ENCODE measurements at places on chromosomes 2 and 18.
A peak's percentile ranks its signal among the peaks of the same experiment; 100 is the strongest.

- DNase-seq: no peak
- H3K4me3 ChIP-seq: no peak overlapping the region
- H3K27ac ChIP-seq: no peak overlapping the region
- H3K36me3 ChIP-seq: no peaks in the 10 kb centered on the region
Observed at GRCh38 chr2:12083081-12083581, 336.7 kb downstream of the LPIN1 start.

DNA sequence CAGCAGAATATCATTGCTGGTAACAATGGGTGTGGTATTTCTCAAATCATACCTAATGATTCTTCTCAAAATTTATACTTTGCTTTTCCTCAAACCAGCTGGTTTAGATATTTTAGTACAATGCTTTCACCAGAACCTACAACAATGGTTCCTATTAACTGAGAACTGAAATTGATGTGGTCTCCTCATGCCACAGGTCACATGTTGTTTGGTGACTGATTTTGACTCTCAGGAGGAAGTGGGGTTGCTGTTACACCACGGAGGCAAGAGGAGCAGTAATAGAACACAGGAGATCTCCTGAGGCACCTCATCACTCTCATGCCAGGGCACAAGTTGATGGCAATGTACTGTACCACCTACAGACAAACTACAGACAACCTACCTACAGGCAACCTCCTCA lies 3.0 kb upstream of the CEP68 start:
- no peak overlapping the region for H3K4me3 ChIP-seq
- H3K4me1 ChIP-seq: peaks cover 47% of the 10 kb centered on the region
- no peak for DNase-seq
- no peaks in the 10 kb centered on the region for H3K36me3 ChIP-seq
- no peaks in the 10 kb centered on the region for H3K27me3 ChIP-seq
- peak overlapping the region; percentile 24 for H3K27ac ChIP-seq

DNA sequence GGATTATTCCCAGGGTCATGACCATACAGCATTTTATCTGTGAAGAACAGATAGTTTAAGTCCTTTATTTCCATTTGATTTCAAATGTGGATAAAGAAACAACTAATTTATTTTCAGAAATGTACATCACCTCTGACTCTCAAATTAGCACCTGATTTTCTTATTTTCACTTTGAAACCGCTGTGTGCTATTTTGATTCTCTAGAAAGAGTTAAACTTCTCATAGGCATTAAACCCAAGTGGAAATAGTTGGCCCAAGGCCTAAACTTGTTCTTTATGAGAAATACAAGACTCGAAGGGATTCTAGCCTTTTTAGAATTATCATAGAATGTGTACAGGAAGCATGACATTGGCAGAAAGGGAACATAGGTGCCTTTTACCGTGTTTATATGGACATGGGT lies 41.5 kb upstream of the LTBP1 start:
- H3K4me1 ChIP-seq: no peaks in the 10 kb centered on the region
- H3K36me3 ChIP-seq: no peaks in the 10 kb centered on the region
- DNase-seq: no peak
- H3K27me3 ChIP-seq: peaks cover 15% of the 10 kb centered on the region
- H3K27ac ChIP-seq: no peak overlapping the region

GRCh38 chr2:191158747-191159146 lies 8.0 kb upstream of the STAT4 start:
- DNase-seq: no peak
- H3K27me3 ChIP-seq: no peaks in the 10 kb centered on the region
- no peak overlapping the region for H3K4me3 ChIP-seq
- no peaks in the 10 kb centered on the region for H3K36me3 ChIP-seq

GRCh38 chr2:157868993-157869392 lies 7.1 kb downstream of the ACVR1 start:
- no peak overlapping the region for H3K4me3 ChIP-seq
- no peaks in the 10 kb centered on the region for H3K36me3 ChIP-seq
- H3K4me1 ChIP-seq: no peaks in the 10 kb centered on the region
- H3K27me3 ChIP-seq: no peaks in the 10 kb centered on the region

DNA sequence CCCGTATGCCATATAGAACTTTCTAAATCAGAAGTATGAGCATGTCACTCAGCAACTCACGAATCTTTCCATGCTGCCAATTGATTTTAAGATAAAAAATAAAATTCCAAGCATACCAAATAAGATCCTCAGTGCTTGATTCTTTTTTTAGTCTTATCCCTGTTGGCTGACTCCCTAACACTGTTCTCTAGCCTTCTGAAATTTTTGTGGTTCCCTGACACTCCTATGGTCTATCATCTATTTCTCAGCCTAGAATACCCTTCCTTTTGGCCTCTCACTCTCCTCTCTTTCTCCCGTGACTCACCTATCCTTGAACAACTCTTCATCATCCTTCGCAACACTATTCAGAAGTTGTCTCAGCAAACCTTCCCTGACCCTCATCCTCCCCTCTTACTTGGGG lies 50.5 kb downstream of the CCDC141 start:
- no peaks in the 10 kb centered on the region for H3K36me3 ChIP-seq
- no peaks in the 10 kb centered on the region for H3K27me3 ChIP-seq
- no peak overlapping the region for H3K27ac ChIP-seq
- H3K4me3 ChIP-seq: no peak overlapping the region

GRCh38 chr2:1806254-1806653 lies 61.9 kb upstream of the PXDN start:
- DNase-seq: no peak
- H3K36me3 ChIP-seq: no peaks in the 10 kb centered on the region
- no peaks in the 10 kb centered on the region for H3K4me1 ChIP-seq
- H3K27ac ChIP-seq: no peak overlapping the region

GRCh38 chr2:82641598-82642180 lies 1817.4 kb downstream of the SUCLG1 start:
- H3K4me3 ChIP-seq: no peak overlapping the region
- no peak overlapping the region for H3K27ac ChIP-seq
- no peaks in the 10 kb centered on the region for H3K36me3 ChIP-seq
- no peak for DNase-seq
- H3K4me1 ChIP-seq: no peaks in the 10 kb centered on the region

GRCh38 chr2:12099374-12099773 lies 352.9 kb downstream of the LPIN1 start:
- no peaks in the 10 kb centered on the region for H3K36me3 ChIP-seq
- no peak overlapping the region for H3K4me3 ChIP-seq
- DNase-seq: no peak
- no peak overlapping the region for H3K27ac ChIP-seq
- no peaks in the 10 kb centered on the region for H3K4me1 ChIP-seq

DNA sequence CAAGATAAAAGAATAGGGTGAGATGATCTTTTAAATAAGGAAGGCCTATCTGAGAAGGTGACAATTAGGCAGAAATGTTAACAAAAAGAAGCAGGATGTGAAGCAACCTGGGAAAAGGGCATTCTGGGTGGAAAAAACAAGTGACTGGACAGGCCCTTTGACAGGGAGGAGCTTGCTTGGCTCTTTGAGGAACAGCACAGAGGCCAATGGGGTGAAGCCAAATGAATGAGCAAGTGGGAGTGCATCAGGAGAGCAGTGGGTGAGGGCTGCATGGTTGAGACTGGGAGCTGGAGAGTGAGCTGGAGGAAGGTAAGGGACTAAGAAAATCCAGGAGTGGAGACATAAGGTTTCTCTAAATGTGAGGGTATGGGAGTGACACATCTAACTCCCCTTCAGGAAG lies 126.9 kb downstream of the TDRD15 start:
- no peak for DNase-seq
- no peak overlapping the region for H3K27ac ChIP-seq
- H3K27me3 ChIP-seq: no peaks in the 10 kb centered on the region
- no peak overlapping the region for H3K4me3 ChIP-seq
- no peaks in the 10 kb centered on the region for H3K4me1 ChIP-seq

- no peaks in the 10 kb centered on the region for H3K36me3 ChIP-seq
- H3K4me3 ChIP-seq: no peak overlapping the region
- H3K27ac ChIP-seq: peak overlapping the region; percentile 6
- no peak for DNase-seq
- peaks cover 19% of the 10 kb centered on the region for H3K4me1 ChIP-seq
- no peaks in the 10 kb centered on the region for H3K27me3 ChIP-seq
Observed at GRCh38 chr2:46230115-46230571, 67.1 kb upstream of the EPAS1 start.

GRCh38 chr2:236163471-236164200 lies 4.5 kb downstream of the GBX2 start:
- H3K27me3 ChIP-seq: peaks cover 3% of the 10 kb centered on the region
- peaks cover 16% of the 10 kb centered on the region for H3K4me1 ChIP-seq
- no peak overlapping the region for H3K27ac ChIP-seq
- DNase-seq: no peak

DNA sequence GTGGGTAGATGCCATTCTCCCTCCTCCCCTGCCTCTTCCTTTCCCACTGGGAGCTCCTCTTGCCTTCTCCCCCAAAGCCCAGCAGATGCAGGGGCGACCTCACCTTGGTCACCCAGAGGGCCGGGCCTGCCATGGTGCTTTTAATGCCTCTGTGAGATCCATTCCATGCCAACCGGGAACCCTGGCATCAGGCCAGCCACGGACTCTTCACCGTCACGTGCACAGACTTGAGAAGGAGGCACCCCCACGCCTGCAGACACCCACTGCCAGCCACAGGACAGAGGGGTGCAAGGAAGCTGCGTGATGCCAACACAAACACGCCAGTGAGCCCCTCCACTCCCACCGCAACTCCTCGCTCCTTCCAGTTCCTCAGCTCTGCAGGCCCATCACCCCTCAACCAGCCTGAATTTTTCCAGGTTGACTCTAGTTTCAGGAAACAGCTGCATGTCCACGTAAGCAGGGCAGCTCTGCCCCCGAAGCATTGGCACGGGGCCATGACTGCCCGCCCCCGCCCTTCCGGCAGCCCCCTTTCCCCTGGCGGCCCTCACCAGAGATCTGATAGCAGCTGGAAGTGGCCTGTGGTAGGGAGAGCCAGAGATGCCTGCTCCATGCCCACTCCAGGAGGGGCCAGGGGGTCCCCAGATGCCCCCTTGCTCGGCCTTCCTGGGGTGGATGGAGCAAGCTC lies 50.8 kb downstream of the DNMT3A start:
- H3K27ac ChIP-seq: peak overlapping the region; percentile 48
- no peak for DNase-seq
- H3K27me3 ChIP-seq: no peaks in the 10 kb centered on the region
- no peaks in the 10 kb centered on the region for H3K36me3 ChIP-seq
- no peak overlapping the region for H3K4me3 ChIP-seq

GRCh38 chr2:145546091-145546490 lies 1026.2 kb upstream of the ZEB2 start:
- no peak overlapping the region for H3K27ac ChIP-seq
- no peak overlapping the region for H3K4me3 ChIP-seq
- no peaks in the 10 kb centered on the region for H3K4me1 ChIP-seq
- no peaks in the 10 kb centered on the region for H3K36me3 ChIP-seq
- DNase-seq: no peak

DNA sequence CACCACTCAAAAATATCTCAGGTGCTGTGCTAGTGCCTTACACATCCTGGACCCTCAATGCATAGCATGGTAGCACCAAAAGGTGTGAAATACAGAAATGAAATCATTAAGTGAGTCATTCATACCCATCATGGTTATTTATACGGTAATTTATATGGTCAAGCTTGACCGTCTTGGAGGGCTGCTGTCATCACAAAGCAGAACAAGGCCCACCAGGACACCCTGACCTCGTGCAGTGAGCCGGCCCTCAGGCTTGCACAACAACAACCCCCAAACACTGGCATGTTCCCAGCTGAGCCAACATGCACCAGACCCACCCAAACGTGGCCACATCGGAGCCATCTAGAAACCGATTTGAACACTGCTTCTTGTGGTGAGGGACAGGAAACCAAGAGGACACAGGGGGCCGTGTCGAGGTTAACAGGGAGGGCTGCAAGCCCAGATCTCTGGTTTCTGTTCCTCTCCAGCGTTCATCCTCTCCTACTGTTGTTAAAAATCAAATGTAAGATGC lies 378.5 kb upstream of the ID2 start:
- H3K4me3 ChIP-seq: peak overlapping the region; percentile 9
- peak; percentile 60 for DNase-seq
- H3K27ac ChIP-seq: peak overlapping the region; percentile 28
- peaks cover 8% of the 10 kb centered on the region for H3K4me1 ChIP-seq
- H3K36me3 ChIP-seq: no peaks in the 10 kb centered on the region

GRCh38 chr18:30687501-30687900 lies 355.0 kb downstream of the DSC3 start:
- H3K27ac ChIP-seq: no peak overlapping the region
- H3K27me3 ChIP-seq: no peaks in the 10 kb centered on the region
- no peak for DNase-seq
- no peak overlapping the region for H3K4me3 ChIP-seq

DNA sequence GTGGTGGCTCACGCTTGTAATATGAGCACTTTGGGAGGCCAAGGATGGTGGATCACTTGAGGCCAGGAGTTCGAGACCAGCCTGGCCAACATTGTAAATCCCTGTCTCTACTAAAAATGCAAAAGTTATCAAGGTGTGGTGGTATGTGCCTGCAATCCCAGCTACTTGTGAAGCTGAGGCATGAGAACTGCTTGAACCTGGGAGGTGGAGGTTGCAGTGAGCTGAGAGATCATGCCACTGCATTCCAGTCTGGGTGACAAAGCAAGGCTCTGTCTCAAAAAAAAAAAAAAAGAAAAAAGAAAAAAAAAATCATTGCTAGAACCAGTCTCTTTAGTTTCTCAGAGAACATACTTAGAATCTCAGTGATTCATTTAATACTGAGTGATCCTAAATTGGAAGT lies 217.1 kb downstream of the DYM start:
- DNase-seq: no peak
- H3K4me1 ChIP-seq: no peaks in the 10 kb centered on the region
- no peaks in the 10 kb centered on the region for H3K36me3 ChIP-seq

GRCh38 chr18:36711014-36711725 lies 117.6 kb downstream of the TPGS2 start:
- DNase-seq: no peak
- H3K36me3 ChIP-seq: no peaks in the 10 kb centered on the region
- H3K4me1 ChIP-seq: no peaks in the 10 kb centered on the region
- peaks cover 23% of the 10 kb centered on the region for H3K27me3 ChIP-seq
- H3K4me3 ChIP-seq: no peak overlapping the region

DNA sequence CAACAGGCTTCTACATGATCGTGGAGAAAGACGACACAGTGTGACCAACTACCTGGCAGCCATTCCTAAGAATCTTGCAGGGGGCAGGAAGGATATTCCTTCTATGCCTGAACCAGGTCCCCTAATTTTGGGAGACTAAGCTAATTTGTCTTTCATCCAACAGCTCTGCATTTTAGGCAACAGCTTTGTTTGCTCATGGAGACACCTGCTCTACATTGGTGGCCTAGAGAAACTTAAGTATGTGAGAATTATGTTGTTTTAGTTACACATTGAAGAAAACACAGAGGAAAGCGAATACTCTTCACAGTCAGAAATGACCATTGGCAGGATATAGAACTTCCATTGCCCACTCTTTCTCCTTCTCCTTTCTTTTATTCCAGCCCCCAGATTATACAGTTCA lies 75.2 kb downstream of the ASXL3 start:
- H3K4me1 ChIP-seq: no peaks in the 10 kb centered on the region
- H3K36me3 ChIP-seq: no peaks in the 10 kb centered on the region
- no peaks in the 10 kb centered on the region for H3K27me3 ChIP-seq
- H3K27ac ChIP-seq: no peak overlapping the region

- no peaks in the 10 kb centered on the region for H3K36me3 ChIP-seq
- no peak for DNase-seq
- no peaks in the 10 kb centered on the region for H3K27me3 ChIP-seq
- H3K4me1 ChIP-seq: no peaks in the 10 kb centered on the region
- no peak overlapping the region for H3K27ac ChIP-seq
- H3K4me3 ChIP-seq: no peak overlapping the region
Observed at GRCh38 chr2:65706411-65706810, 274.0 kb upstream of the SPRED2 start.

- no peaks in the 10 kb centered on the region for H3K36me3 ChIP-seq
- no peak for DNase-seq
- no peak overlapping the region for H3K4me3 ChIP-seq
- H3K27me3 ChIP-seq: peaks cover 4% of the 10 kb centered on the region
- H3K27ac ChIP-seq: no peak overlapping the region
Observed at GRCh38 chr2:130135692-130136541, 6.9 kb upstream of the POTEF start.

All from T-cell (primary cell).